Keratinocyte (primary cell): ENCODE measurements at places on chromosomes 13 and 19.

GRCh38 chr19:50358483-50359327 lies 6.7 kb downstream of the NAPSA start:
- no peak for DNase-seq

DNA sequence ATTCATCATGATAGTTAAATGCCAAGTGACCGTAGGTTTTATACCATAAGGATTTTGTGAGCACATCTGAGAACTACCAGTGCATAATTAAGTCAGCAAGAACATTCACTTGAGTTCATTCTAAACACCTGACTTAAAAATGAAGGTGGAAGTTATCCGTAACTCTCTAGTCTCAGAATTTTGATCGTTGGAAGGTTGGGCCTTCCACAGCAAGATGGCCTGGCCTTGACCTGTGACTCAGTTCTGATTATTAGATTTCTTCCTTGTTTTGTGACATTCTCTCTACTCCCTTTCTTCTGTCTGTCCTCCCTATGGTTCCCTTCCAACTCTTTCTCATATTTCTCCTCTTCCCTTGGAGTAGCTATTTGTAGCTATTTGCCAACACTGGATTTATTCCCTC lies 20.0 kb upstream of the WDFY2 start:
- DNase-seq = no peak

DNA sequence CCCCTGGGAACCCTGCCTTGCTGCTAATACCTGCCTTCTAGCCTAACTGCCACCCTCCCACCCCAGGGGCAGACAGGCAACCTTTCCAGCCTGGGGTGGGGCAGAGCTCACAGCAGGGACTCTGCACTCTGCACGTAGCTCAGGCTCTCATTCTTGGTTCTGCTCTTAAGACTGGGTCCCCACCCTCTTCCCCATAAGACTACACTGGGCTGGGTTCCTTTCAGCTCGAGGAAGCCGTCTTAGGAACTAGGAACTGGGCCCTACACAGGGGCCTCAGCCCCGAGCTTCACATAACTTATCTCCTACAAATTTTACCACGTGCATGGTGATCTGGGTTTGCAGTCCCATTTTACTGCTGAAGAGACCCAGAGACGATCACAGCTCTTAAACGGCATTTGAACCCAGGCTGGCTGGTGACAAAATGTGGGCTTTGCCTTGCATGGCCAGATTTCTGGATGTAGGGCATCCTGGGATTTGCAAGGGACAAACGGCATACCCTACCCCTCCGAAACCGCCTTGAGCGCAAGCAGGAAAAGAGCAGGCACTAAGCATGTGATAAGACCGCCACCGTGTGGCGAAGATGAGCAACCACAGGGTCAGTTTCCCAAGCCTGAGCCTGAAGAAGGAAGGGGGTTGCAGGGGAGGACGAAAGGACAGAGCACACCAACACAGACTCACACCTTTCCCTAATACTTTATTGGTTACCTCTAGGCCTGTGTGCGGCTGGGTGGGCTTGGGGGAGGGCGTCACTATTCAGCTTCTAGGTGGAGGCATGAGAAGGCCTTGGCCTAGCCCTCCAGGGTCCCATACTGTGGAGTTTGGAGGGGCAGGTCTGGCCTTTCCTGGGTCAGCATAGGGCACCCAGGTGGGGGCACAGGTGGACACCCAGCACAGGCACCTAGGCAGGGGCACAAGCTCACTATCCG lies 5.1 kb downstream of the JUNB start:
- DNase-seq = no peak

GRCh38 chr13:25990801-25991200 lies 61.0 kb downstream of the SHISA2 start:
- no peak for DNase-seq

DNA sequence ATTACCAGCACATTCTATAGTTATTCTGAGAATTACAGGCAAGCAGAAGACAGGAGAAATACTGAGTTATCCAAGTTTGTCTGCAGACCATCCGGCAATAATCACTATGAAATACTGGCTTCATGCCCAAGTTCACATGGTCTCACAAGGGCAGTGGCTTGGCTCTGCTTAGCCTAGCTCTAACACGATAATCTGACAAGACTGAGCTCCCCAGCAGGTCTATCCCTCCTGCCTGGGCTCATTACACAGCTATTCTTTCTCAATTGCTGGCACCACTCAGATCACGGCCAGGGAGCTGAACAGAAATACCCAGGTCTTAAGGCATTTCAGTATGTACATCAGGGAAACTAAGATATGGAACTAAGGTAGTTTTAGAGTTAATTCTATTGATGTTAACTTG lies 361.6 kb upstream of the PCDH20 start:
- DNase-seq = no peak

GRCh38 chr13:34634448-34634847 lies 307.6 kb upstream of the NBEA start:
- DNase-seq = no peak

DNA sequence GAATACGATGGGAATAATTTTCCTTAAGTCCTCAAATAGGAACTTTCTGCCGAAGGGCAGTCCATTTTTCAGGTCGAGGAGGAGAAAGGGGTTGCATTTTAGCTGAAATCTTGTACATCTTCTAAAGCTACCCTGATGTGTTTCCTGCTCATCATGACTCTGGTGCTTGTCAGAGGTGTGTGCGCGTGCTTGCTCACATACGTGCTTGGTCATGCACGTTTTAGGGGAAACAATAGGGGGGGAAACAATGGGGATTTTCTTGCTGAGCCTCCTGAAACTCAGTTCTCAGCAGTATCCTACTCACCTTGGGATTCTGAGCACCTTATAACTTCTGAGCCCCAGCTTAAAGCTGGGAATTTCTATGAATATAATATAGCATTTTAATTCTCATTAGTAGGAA lies 44.7 kb downstream of the TM9SF2 start:
- no peak for DNase-seq
